ENCODE measurements at places on chromosomes 5 and 9.

DNA sequence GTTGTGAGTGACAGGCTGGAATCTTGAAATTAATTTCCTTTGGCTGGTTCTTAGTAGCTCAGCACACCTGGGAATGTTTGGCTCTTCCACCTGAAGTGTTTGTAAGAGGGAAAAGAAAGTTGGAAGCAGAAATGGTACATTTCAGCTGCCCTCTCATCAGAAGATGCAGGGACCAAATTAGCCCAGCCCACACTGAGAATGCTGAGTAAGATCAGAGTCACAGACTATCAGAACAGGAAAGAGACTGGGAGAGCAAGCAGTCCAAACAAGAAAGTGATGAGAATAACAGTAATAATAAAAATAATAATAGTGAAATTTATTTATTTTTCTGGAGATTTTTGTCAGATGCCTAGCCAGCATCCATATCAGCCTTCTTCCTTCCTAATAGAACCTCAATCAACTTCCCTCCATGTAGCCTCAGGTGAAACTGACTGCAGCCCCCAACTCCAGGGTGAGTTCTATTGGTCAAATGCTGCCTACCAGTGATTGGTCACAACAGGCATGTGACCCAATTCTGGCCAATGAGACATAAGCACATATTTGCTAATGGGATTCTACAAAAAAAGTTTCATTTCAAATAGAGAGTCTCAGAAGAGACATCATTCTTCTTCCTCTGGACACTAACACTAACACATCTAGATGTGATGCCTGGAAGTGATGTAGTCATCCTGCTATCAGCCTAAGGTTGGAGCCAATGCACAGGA lies 31.2 kb upstream of the ADRA1B start:
- DNase-seq, result no peak

GRCh38 chr9:134157378-134157885 lies 6.9 kb downstream of the RNU6ATAC start:
- DNase-seq, result no peak

DNA sequence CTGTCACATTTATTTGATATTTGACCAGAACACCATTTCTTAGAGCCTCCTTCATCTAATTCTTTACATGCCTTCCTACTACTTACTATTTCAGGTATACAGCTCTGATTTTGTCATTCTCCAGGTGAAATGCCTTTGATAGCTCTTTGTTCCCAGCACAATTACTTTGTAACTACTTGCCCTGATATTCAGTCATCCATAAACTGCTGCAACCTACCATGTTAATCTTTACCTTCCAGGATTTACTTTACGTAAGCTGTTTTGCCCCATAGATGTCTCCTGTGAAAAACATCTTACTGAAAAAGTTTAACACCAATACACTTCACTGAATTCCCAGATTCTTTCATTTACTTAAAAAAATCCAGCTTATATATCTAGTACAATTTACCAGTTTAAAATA lies 443.8 kb upstream of the CYLC2 start:
- no peak for DNase-seq

- no peak for DNase-seq
Measured at GRCh38 chr9:69295872-69296552, 29.0 kb upstream of the ENTREP1 start.

DNA sequence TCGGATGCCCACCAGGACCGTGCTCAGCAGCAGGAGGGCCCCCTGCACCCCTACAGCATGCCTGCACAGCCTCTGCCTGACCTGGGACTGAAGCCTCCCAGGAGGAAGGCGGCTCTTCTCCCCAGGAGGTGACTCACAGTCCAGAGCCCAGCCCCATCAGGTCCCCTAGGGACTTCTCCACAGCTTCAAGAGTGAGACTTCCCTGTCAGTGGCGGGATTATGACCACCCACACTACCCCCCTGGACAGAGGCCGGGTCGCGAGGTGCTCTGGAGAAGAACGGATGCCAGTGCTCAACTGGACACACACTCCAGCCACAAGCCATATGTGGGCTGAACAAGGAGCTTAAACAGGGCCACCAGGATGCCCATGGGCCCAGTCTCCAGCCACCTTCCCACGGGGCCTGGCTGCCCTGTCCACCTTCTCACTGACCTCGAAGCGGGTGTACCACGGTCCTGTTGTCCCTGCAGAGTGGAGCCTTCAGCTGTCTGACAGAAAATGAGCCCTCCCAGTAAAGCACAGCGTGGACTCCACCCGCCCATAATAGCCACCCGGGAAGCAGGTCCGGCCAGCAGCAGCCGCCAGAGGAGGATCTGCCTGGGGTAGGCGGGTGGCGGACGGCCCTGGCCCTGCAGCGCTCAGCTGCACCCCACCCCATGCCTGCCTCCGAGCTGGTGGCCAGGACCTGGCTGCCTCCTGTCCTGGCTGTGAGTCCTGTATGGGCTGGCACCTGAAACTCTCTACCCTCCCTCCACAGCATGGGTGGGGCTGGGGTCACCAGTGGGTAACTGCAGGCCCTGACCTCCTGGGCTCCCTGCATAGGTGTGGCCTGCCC lies 54.7 kb downstream of the SEMA4D start:
- DNase-seq, result no peak

DNA sequence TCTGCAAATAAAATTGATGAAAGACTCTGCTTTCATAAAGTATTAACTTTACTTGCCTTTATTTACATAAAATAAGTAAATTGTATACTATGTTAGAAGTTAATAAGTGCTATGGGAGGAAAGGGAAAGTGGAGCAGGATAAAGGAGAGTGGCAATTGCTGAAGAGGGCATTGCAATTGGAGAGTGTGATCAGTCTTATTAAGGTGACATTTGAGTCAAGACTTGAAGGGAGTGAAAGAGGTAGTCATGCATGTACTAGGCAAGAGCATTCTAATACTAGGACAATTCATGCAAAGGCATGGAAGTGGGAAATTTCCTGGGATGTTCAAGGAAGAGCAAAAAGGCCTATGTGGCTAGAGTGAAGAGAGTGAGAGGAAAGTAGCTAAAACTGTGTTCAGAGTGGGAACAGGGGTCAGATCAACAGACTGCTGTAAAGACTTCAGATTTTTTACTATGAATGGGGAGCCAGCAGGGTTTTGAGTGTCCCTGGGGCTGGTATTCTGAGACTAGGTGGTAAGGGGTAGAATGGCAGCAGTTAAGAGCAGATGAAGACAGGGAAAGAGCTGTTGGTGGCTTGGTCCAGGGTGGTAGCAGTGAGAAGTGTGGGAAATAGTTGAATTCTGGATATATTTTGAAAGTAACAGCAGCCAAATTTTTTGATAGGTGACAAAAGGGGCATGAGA lies 182.3 kb upstream of the RIOK2 start:
- DNase-seq, result no peak

GRCh38 chr5:56259002-56259511 lies 25.9 kb upstream of the ANKRD55 start:
- no peak for DNase-seq

DNA sequence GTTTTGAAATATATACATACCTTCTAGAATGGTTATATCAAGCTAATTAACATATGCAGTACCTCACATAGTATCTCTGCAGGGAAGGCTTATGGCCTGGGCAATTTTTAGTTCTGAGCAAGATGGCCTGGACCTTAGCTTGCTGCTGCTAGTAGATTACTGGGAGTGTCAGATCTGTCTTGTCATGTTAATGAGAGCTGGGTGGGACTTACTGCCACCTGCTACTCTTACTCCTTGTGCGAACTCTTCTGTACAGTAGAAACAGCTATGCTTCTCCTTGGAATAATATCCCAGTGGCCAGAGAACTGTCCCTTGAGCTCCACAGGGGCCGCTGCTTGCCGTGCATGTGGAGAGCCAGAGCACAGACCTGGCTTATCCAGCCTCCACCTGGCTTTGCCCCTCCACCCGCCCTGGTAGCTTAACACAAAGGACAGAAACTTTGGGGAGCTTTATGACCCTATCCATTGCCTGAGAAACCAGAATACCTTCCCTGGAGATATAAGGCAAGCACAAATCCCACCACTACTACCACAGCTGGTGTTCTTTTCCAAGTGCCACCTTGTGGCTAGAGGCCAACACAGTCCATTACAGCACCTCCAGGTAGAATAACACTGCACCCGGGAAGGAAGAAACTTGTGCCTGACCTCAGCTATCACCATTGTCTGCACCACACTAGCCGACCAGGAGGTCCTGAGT lies 74.4 kb upstream of the RUSC2 start:
- DNase-seq, result no peak

DNA sequence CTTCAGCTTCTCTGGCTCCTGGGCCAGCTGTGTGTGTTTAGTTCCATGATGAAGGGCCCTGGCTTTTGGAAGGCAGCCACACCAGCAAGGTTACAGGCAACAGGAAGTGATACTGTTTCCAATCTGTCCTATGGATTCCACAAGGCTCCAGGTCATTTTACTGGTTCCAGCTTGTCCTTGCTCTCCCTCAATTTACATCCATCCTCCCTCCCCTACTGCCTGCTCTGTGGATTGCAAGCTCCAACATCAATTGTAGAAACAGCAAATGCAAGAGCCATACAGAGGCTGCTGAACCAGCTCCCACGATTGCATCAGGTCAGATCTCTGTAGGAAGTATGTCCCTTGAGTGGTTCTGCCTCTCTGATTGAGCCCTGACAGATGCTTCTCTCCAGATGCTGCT lies 409.8 kb downstream of the NTRK2 start:
- DNase-seq, result no peak

DNA sequence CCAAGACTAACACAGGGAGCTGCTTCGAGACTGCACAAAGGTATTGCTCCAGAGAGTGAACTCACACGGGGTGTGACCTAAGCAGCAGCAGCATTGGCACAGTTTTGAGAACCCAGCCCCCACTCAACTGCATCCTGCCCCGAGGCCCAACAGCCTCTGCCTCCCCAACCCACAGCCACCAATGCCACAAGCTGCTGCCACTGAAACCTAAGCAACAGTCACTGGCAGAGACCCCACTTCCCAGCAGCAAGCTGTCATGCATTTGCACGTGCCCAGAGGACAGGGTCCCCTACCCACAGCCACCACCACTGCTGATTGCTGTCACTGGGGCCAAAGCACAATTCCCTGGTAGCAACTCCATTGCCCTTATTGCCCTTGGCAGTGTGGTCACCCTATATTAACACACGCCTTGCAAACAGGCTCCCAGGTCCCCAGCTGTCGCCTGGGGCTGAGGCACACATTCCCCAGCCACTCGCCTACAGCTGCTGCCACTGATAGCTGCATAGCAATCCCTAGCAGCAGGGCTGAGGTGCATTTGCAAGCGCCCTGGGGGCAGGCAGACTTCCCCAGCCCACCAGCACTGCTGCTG lies 141.0 kb downstream of the AGTPBP1 start:
- DNase-seq, result no peak

DNA sequence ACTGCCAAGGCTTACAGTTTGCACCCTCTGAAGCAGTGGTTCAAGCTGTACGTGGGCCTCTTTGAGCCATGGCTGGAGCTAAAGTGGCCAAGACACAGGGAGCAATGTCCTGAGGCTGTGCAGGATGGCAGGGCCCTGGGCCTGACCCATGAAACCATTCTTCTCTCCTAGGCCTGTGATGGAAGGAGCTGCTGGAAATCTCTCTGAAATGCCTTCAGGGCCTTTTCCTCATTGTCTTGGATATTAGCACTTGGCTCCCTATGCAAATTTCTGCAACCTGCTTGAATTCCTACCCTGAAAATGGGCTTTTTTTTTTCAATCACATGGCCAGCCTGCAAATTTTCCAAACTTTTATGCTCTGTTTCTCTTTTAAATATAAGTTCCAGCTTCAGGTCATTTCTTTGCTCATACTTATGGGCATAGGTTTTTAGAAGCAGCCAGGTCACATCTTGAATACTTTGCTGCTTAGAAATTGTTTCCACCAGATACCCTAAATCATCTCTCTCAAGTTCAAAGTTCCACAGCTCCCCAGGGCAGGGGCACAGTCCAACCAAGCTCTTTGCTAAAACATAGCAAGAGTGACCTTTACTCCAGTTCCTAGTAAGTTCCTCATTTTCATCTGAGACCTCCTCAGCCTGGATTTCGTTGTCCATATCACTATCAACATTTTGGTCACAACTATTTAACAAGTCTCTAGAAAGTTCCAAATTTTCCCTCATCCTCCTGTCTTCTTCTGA lies 138.3 kb downstream of the OSTF1 start:
- no peak for DNase-seq

- no peak for DNase-seq
Measured at GRCh38 chr9:111870774-111871498, 25.7 kb upstream of the UGCG start.

DNA sequence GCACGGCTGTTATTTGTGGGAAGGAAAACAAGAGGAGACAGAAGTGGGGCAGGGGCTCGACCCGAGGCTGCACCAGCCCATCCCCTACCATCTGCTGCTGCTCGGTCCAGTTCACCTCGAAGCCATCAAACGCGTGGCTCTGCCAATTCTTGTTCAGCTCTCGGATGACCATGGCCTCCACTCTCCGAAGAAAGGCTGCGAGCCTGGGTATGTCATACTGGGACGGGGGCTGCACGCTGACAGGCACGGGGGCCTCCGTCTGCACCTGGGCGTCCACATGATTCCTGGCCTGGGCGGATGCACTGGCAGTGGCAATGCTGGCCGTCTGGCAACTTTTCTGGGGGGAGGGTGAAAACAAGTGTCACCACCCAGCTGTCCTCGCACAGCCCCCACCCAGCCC lies 16.0 kb downstream of the DYNC2I2 start:
- DNase-seq, result no peak

- no peak for DNase-seq
Measured at GRCh38 chr5:174413567-174414314, 310.6 kb upstream of the MSX2 start.

GRCh38 chr9:81224166-81225081 lies 464.9 kb downstream of the TLE1 start:
- DNase-seq, result no peak

Data from body of pancreas (tissue), 4 donors.